Stimulated activated CD8-positive, alpha-beta memory T cell treated with anti-CD3 and anti-CD28 coated beads, Interleukin-7, amount 100 ng/mL, for 1 hour (primary cell): ENCODE measurements at places on chromosomes 6 and 20.

DNA sequence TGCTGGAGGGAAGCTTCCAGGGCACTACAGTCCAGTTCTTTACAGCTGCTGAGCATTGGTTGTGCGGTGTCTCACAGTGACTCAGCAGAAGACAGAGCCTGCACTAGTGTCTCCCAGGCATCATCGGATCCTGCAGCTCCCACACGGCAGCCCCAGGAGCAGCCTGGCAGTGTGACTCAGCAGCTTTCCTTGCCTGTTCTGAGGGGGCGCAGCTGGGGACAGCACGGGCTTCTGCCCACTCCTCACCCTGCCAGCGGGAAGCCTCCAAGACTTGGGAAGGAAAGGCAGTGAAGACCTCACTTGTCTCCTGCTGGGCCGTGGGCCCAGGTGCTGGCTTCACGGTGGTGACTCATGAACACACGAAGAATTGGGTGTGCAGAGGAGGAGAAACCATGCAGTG lies 165.4 kb downstream of the SYNDIG1 start:
- no peak for DNase-seq

DNA sequence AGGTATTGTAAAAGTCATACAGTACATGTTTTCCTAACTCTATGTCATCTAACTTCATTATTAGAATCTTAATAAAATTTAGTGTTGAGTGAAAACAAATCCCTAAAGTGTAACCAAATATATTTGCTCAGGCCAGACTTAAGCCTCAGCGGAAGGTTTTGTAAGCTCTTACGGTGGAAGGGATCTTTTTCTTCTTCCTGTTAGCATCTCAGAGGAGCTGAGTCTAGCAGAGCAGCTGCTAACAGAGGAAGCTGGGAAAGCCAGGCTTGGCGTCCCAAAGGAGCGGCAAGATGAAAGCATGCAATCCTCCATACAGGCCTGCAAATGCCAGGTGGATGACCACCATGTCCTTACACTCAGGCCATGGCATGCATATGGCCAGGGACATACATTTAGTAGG lies 72.4 kb downstream of the ADTRP start:
- DNase-seq = no peak

- no peak for DNase-seq
These were observed 74.8 kb upstream of the SLC24A3 start for GRCh38 chr20:19137641-19138040.

DNA sequence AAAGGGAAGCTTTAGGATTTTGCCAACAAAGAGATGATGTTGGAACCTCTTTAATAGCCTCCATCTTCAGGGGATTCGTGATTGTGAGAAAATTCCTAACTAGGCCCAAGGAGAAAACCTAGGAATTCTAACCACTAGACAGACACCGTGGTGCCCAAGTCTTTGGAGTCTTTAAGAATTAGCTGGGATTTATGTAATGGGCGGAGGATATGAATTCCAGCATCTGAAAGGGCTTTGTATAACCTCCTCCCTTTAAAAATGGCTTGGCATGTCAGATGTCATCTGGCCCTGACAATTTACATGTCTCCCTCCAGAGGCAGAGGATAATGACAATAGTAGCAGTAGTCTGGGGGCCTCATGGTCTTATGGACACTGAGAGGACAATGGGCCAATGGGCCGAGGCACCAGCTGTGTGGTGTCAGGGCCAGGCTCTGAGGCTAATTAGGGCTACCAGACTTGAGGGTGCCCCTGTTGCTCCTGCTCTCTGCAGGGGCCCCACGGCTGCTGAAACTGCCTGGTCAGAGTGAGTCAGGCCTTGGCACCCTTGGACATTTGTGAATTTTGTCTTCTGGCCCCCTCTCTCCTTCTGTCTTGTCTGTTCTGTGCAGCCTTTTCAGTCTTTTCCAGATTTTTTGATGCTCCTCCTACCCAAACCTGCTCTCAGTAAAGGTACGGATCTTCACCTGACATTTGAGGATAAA lies 113.9 kb downstream of the EDN1 start:
- no peak for DNase-seq

GRCh38 chr6:34973547-34974248 lies 84.6 kb downstream of the ANKS1A start:
- DNase-seq = no peak

- DNase-seq = no peak
These were observed 196.9 kb downstream of the LRFN2 start for GRCh38 chr6:40390144-40390800.

DNA sequence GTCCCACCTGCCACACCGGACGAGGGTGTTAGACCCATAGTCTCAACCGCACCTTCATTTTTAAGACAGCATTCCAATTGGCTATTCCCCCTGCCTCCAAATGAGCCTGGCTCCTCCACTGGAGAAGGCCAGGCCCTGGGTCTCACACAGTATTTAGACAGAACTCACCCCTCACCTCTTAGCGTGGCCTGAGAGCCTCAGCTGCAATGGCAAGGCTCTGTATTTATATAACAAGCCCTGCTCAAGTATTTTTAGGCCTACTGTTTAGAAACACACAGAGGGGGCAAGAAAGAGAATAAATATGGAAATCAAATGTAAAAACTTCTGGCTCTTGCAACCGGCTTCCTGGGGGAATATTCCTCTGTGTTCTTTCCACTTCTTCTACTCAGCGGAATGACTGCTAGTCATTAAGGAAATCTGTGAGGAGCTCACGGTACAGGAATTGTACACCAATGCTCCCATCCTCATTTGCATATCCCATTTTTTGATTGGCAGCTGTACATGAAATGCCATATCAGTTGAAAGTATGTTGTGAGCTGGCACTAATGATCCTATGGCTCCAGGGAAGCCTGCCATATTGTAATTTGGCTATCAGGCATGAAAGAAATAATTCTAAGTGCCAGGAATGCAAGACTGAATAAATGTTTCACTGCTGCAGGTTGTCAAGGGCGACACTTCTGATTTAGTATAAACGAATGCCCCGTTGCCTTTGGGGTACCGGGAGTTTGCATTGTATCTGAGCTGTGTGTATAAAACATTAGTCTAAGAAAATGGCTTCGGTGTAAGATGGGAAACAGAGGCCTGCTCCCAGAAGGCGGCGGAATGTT lies 207.5 kb downstream of the ZNF217 start:
- DNase-seq = no peak

DNA sequence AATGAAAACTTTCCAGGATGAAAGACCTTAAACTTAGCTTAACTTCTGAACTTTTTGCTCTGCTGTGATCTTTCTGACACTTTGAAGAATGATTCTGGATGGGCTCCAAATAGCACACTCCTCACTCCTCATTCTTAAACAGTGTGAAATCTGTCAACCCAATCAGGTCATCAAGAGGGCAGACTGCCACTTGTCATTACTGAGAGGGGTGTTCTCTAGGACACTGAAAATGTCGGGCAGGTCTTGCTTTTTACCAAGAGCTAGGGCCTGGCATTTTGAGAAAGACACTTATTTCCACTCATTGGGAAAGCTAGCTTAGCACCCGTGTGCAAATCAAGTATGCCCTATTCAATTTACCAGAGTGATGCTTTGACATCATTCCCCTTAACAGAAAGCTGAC lies 122.2 kb downstream of the MTFR2 start:
- DNase-seq = no peak

DNA sequence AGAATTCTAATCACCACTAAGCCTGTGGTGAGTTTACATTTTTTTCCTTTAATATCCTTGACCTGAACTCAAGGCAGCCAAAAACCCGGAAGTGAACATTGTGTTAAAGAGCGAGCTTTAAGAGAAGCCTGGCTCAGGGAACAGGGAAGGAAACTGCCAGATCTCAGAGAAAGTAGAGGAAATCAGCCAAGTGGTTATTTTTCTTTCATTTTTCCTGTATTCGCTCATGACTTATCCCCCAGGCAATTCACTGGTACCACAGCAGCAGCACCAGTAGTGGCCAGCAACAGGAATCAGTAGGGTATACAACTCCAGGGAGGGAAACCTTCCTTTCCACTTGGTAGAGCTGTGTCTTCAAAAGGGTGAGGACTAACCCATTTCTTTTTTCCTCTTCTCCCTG lies 89.6 kb upstream of the HMGCLL1 start:
- DNase-seq = no peak

DNA sequence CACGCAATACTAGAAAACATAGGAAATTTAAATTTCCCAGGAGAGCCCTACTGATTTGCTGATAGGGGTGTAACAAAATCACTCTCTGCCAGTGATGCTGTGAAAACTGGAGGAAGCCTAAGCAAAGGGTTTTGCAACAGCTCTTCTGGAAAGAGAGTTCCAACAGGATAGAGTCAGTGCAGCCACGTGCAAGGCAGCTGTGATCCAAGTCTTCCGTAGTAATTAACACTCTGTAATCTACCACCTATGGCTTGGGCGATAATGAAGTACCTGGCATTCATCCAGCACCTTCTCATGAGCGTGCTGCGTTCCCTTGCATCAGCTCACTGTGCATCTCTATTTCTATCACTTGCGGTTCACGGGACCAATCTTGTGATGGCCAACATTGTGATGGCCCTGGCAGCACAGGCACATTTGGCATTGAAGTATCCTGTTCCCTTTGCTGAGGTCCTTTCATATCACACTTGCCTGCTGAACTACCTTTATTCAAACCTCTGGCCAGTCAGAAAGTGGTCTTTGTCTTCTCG lies 48.2 kb downstream of the IRF4 start:
- no peak for DNase-seq

GRCh38 chr6:157679605-157680580 lies 143.2 kb upstream of the SNX9 start:
- DNase-seq = no peak

GRCh38 chr6:123022975-123023374 lies 26.9 kb downstream of the CLVS2 start:
- no peak for DNase-seq

GRCh38 chr20:50251992-50252511 lies 61.4 kb downstream of the CEBPB start:
- no peak for DNase-seq

- no peak for DNase-seq
These were observed 241.8 kb upstream of the BMP2 start for GRCh38 chr20:6525447-6526303.

GRCh38 chr6:151310852-151311767 lies 71.3 kb downstream of the AKAP12 start:
- no peak for DNase-seq

DNA sequence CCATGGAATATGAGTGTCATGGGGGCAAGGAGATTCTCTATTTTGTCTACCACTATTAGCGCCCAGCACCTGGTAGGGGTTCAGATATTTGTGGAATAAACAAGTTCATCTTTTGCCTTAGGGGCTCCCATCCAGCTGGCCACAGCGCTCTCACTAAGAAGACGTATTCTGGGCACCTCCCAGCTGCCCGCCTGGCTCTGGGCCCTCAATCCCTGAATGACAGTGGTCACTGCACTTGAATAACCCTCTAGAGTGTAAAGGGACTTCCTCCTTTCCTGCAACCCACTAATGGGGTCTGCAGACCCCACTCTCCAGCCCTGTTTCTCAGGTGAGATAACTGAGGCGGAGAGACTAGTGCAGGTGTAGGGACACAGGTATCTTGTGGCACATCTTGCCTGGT lies 36.2 kb downstream of the SNX5 start:
- DNase-seq = no peak

GRCh38 chr20:47502271-47503239 lies 868 bp downstream of the NCOA3 start:
- no peak for DNase-seq

- no peak for DNase-seq
These were observed 46.2 kb downstream of the PACRG start for GRCh38 chr6:162773996-162774395.

GRCh38 chr6:12530345-12530744 lies 186.2 kb upstream of the PHACTR1 start:
- DNase-seq = no peak

DNA sequence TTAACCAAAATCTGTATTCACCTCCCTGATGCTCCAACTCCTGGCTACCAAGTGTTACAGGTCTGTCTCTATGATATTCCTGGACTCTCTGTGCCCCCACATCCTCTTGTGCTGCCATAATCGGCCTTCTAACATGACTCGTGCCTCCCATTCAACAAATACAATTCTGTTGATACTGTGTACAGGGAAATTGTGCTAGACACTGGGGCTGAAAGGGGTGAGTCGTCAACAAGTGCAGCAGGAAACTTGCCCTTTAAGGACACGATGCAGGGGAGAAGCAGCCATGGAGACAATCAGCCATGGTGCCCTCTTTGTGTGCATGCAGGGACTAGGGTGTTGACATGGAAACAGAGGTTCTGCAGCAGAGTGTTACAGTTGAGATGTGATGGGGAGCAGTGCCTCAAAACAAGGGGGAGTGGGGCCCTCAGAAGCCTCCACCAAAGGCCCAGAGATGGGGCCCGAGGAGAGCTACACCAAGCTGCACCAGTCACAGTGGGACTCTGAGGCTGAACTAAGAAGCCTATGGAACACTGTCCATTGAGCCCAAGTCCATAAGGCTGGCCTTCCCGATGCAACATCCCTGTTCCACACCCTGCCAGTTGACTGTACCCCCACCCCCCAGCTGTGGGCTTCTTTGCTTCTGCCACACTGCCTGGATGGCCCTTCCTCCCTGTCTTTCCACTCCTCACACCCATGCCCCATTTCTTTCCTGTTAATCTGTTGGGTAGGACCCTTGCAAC lies 3.1 kb downstream of the PCED1A start:
- no peak for DNase-seq

- DNase-seq = peak; percentile 14
These were observed 92.8 kb upstream of the BTN3A2 start for GRCh38 chr6:26272171-26272637.

GRCh38 chr20:51804754-51805153 lies 2.4 kb upstream of the SALL4 start:
- no peak for DNase-seq

DNA sequence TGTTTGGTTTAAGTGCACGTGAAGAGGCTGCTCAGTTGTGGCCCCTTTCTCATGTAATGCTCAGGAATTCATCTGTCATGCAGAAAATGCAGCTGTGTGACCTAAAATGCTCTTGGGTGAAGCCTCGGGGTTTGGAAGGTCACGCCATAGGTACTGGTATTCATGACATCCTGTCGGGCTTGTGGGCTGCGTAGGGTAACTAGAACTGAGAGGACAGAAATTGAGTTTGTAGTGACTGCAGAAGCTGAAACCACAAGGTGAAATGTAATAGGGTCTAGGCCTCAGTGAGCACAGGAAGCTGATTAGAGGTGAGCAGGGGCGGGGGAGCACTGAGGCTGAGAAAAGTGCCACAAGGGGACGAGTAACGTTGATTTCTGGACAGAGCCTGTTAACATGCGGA lies 128.8 kb downstream of the SOBP start:
- peak; percentile 5 for DNase-seq

- no peak for DNase-seq
These were observed 15.2 kb downstream of the CHMP4B start for GRCh38 chr20:33826270-33826897.

DNA sequence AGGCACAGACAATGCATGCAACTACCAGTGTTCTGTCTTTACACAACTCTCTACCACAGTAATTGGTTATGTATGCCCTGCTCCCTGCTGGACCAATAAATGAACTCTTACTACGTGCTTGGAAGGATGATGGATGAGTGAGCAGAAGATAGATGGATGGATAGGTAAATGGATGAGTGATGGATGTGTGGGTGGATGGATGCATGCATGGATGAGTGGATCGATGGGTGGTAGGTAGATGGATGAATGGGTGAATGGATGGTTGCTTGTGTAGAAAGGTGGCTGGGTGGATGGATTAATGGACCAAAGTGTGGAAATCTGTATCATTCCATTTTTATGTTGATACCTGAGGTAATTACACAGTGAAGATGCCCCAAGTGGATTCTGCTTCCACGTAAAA lies 10.1 kb upstream of the TRAM2 start:
- no peak for DNase-seq
